ENCODE measurements at places on chromosomes 5 and 9.

DNA sequence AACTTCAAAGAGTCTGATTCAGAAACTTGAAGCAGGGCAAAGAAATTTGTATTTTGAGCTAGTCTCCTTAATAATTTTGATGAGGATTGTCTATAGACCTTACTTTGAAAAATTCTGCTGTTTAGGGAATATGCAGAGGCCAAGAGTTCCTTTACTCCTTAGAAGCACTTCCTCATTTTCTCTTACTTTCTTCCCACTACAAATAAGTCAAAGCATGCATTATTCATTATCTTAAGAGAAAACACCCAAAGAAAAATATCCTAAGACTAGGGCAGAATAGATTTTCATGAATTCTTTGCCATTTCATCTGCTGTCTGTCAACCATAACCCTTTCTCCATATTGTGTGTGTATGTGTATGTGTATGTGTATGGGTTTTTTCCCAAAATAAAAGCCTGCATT, 307.9 kb downstream of the KCTD16 start:
- DNase-seq: no peak

- DNase-seq: no peak
Observed at GRCh38 chr9:133693116-133693515, 45.0 kb downstream of the SARDH start.

DNA sequence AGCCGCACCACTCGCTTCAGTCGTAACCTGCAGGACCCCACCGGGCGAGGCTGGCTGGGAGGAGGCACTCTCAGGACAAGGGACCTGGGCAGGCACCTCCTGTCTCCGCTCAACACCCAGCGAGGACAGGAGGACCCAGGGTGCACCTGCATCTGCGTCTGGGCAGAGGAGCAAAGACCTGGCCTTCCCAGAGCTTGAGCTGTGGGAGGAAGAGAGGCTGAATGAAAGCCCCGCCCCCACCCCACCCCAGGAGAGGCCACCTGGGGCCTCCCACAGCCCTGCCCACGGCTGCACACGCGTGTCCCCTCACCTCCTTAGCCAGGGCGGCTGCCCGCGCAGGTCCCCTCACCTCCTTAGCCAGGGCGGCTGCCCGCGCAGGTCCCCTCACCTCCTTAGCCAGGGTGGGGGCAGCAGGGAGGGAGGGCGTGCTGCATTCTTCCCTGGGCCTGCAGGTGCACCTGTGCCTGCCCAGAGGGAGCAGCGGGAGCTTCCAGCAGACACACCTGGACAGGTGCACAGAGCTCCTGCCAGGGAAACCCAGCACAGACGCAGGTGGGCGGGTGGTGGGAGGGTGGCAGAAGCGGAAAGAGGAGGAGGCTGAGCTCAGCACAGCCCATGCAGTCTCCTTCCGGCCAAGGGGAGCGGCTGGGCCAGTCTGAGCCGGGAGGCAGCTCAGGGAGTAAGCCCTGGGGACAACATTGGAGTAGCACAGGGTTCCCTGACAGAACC, 18.5 kb upstream of the SLC12A7 start:
- no peak for DNase-seq

- DNase-seq: no peak
Observed at GRCh38 chr5:124457101-124457500, 289.3 kb downstream of the ZNF608 start.

DNA sequence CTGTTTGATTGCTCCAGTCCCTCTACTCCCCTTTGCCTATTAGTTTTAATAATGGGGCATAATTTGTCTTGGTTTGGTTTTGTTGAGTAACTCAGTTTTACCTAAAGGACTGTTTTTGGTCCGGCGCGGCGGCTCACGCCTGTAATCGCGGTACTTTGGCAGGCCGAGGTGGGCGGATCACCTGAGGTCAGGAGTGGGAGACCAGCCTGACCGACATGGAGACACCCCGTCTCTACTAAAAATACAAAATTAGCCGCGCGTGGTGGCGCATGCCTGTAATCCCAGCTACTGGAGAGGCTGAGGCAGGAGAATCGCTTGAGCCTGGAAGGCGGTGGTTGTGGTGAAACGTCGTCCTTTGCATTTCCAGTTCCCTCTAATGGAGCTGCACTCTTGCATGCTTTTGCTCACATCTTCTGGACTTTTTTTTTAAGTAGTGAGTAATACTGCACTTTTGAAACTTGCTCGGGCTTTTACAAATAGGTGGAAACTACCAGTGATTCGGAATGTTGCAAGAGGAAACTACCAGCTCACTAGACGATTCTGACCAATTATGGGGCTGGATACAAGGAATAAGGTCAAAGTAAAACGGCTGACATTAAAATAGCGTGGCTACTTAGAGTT, 721 bp upstream of the MAML1 start:
- no peak for DNase-seq

All from activated gamma-delta T cell treated with anti-CD3 and anti-CD28 coated beads, Interleukin-2, amount 50 U/mL, for 16 hours (primary cell).